T-helper 2 cell treated with Interferon-gamma antibody and Interleukin-4, amounts not matched to agents 5 μg/mL and 100 μg/mL, for 36 hours (primary cell): ENCODE measurements at places on chromosomes 1 and 21.

DNA sequence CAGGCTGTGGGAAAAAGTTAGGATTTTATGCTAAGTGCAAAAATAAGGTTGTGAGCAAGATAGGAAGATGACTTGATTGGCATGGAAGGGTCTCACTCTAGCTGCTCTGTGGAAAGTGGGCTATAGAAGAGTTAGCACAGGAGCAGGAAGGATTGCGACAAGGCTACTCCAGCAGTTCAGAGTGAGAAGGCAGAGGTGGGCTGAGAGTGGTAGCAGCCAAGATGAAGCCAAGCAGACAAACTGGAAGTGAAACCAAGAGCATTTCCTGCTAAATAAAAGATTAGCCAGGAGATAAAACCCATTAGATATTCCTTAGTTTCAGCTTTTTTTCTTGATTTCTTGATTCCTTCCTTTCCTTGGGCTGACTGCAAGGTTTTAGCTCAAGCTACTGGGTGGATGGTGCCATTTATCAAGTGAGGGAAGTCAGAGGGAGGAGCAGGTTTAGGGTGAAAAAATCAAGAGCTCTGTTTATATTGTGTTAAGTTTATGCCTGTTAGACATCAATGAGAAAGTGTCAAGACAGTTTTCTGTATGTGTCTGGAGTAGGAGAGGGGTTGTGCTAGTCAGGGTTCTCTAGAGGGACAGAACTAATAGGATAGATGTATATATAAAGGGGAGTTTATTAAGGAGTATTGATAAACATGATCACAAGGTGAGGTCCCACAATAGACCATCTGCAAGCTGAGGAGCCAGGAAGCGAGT lies 33.1 kb upstream of the ZNF644 start:
- H3K4me3 ChIP-seq: no peak overlapping the region
- peaks cover 11% of the 10 kb centered on the region for H3K27me3 ChIP-seq
- H3K27ac ChIP-seq: no peak overlapping the region

DNA sequence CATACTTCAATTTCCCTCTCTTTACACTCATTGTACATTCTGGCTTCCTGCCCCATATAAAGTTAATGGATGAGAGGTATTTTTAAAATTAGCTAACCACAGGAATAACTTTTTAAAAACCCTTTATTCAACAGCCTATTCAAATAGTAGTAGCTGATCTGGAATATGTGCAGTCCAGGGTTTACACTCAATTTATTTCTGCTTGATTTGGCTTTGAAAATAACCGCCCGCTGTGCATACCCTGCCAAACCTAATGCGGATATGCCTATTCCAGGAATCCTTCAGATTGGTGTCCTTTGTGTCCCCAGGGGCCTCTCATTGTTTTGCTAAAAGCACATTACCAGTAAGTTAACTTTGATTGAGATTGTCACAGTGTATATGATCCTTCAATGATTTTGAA lies 1686.2 kb downstream of the PLA2G4A start:
- no peaks in the 10 kb centered on the region for H3K27me3 ChIP-seq
- no peak for DNase-seq
- no peaks in the 10 kb centered on the region for H3K4me1 ChIP-seq
- H3K36me3 ChIP-seq: no peaks in the 10 kb centered on the region

GRCh38 chr1:87368907-87369306 lies 40.2 kb downstream of the LMO4 start:
- peaks cover 5% of the 10 kb centered on the region for H3K27me3 ChIP-seq
- DNase-seq: no peak
- no peak overlapping the region for H3K27ac ChIP-seq

DNA sequence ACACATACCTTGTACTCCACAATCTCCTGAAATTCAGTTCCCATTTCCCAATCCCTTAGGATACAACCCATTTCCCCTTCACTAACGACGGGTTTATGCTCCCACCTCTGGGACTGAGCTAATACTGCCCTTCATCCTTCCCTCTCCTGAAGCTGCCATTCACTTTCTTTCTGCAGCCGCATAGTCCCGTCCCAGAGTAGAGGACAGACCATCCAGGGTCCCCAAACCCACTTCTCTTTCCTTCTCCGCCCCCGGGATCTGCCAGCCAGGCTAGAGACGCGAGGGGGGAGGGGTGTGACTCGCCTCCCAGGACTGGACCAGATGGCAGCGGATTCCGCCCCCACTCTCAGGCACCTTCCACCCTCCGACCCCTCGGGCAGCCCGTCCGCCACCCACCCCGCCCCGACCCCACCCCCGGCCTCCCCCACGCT lies 679 bp downstream of the ABL2 start:
- H3K4me3 ChIP-seq: peak overlapping the region; percentile 93
- H3K27ac ChIP-seq: peak overlapping the region; percentile 67
- H3K4me1 ChIP-seq: peaks cover 21% of the 10 kb centered on the region
- peaks cover 2% of the 10 kb centered on the region for H3K36me3 ChIP-seq
- H3K27me3 ChIP-seq: peaks cover 9% of the 10 kb centered on the region

GRCh38 chr1:101420406-101420805 lies 183.6 kb downstream of the S1PR1 start:
- no peak overlapping the region for H3K27ac ChIP-seq
- no peak overlapping the region for H3K4me3 ChIP-seq
- no peak for DNase-seq
- no peaks in the 10 kb centered on the region for H3K4me1 ChIP-seq
- H3K36me3 ChIP-seq: no peaks in the 10 kb centered on the region
